Immature natural killer cell (primary cell): ENCODE measurements at places on chromosomes 2 and 18.

DNA sequence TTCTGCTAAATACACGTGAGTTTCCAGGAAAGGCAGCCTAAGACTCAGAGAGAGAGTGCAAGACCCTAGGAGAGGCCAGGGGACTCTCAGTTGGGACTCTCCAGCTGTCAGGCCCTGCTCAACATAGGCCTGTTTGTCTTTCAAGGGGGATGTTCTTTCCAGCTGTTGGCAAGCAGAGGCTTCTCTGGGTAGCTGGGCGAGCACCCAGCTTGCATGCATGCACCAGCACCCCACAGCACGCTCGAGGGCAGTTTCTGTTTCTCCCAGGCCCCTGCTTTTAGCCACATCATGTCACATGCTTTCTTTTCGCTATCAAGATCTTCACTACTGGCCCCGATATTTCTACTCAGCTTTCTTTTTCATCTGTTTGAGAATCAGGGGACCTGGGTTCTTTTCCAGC, 479.3 kb upstream of the HS6ST1 start:
- no peak for DNase-seq

- no peak for DNase-seq
Measured at GRCh38 chr18:9095297-9096006, 7.0 kb upstream of the NDUFV2 start.

DNA sequence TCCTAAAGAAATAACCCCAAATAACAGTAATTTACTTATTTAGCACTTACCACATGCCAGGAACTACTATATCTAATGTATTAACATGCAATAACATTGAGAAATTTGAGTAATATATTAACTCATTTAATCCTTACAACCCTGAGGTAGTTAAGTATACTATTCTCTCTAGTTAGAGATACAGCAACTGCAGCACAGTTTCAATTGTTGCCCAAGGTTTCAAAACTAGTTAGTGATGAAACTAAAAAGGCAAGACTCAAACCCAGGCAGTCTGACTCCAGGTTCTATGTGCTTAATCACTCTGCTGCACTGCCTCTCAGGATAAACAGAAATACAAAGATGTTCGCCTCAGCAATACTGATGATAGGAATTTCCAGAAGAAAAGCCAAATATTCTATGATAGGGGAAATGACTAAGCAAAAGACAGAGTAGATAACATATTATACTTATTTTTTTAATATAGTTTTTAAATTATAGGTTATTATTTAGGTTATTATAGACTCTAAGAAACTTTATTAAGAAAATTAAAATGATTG, 88.0 kb downstream of the SS18 start:
- DNase-seq: no peak

DNA sequence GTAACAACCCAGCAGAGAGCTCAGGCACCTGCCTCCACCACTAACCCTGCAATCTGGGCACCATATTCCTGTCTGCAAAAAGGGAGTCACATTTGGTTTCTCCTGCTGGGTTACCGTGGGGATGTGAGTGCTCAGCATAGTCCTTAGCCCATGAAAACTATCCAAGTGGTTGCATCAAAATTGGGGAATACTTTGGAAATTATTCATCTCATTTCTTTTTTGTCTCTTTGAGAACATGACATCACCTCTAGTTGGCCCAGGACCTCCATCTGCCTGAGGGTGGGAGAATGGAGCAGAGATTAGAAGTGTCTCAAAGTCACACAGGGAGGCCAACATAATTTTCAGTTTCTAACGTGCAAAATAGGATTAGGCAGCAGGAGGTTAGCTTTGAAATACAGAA, 19.3 kb upstream of the SPP2 start:
- DNase-seq: no peak

DNA sequence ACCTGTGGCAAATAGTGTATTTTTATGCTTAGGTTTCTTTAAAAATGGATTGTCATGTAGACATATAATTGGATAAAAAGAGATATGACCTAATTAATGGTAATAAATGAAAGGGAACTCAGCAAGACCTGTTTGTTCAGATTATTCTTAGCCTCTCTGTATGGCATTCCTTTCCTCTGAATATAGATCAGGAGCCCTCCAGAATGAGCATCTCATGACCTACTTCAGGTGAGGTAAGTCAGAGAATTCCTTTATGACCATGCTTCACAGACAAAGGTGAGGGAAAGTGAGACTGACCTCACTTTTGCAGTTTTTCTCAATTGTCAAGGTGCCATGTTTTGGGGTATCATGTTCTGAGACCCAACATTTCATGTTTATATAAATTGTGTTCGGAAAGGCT, 1744.3 kb upstream of the PIK3C3 start:
- no peak for DNase-seq

DNA sequence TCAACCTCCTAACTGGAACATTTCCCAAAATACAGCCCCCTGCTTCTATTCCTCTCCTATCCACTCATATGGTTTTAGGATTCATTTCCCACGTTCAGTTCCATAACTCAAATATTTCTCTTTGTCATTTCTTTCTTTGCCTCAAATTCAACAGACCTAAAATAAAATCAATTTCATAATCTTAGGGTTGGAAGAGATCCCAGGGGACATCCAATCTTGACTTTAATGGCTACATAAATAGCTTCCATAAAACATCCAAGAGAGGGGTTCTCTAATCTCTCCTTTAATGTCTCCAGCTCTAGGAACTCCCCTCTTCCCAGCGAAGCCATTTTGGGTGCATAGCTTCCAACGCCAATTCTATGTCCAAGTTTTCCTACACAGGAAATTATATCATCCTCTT, 33.8 kb downstream of the RBKS start:
- DNase-seq: no peak

DNA sequence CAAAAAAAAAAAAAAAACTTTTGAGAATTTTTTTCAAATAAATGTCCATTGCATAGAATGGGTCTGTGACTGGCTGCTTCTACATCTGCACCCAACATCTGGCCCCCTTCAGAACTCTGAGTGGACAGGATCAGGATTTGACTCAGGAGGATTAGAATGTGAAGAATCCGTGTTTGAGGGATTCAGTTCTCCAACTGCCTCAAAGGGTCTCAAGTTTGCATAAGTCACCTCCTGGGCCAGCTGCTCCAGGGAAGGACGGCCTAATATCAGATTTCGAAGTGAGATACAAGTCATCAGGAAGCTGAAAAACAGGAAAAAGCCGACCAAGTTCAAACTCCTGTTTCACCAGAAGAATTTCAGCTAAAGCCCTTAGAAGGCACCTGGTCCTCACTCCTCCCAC, 10.9 kb downstream of the MAT2A start:
- no peak for DNase-seq

GRCh38 chr2:239762106-239762505, 263.0 kb downstream of the NDUFA10 start:
- DNase-seq: no peak

GRCh38 chr2:213125646-213126347, 25.6 kb downstream of the IKZF2 start:
- peak; percentile 55 for DNase-seq

DNA sequence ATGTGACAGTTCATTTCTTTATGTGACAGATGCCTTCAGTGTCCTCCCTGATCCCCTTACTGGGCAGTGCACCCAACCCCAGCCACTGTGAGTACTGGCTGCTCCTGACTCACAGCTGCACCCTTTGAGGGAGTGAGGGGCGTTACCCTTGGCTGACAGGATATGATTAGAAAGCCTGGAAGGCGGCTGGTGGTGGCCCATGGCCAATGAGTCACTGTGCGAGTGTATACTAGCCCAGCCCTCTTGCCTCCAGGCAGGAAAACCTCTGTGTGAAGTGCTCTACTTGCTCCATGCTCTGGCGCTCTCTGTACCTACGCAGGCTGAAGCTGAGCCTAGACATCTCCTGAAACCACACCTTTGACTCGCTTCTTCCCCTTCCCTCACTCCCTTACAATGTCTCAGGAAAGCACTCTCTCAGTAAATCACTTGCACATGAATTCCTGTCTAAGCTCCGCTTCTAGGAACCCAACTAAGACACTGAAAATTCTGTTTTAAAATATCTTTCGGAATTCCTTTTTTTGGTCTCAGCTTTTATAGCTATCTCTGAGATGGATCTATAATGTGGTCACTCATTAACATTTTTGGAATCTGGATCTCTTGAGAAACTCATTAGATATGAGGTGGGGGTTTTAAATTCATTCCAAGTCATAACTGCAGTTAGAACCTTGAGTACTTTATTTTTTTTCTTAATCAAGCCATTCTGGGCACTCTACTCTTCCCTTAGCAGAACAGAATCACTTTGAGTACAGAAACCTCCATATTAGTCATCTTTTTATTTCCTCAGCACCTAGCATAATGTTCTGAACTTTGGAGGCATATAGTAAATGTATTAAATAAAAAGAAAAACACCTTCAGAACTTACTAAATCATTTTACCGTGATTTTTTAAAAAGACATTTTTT, 25.3 kb upstream of the STAM2 start:
- no peak for DNase-seq

DNA sequence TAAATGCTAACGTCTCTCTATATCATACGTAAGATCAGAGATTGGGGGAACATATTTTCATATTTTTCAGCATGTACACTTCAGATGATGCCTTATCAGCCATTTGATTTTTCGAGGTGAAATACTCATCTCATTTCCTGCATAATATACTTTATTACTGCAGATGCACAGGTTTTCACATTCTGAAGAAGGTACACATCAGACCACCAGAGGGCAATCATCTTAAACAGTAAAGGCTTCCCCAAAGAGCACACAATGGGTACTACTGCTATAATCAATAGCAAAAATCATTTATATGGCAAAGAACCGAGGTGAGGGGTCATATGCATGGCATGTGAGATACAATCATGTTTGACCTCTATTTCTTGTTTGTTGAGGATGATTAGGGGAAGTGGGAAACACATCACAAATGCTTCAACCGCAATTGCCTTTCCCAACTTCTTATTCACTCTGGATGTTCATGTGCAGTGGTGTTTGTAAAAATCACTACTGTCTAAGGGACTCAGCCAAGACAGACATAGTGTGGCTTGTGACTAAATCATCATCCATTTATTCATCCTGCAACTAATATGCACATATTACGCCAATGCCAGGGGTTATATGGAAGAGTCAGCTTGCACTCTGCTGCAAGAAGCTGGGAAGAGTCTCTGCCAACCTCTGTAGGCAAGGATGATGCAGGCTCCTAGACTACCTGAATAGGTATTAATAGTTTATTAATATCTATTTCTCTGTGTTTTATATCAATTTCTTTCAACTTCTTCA, 118.7 kb downstream of the EPB41L3 start:
- peak; percentile 3 for DNase-seq

- DNase-seq: no peak
Measured at GRCh38 chr18:35983818-35984217, 11.3 kb downstream of the RMP24 start.

DNA sequence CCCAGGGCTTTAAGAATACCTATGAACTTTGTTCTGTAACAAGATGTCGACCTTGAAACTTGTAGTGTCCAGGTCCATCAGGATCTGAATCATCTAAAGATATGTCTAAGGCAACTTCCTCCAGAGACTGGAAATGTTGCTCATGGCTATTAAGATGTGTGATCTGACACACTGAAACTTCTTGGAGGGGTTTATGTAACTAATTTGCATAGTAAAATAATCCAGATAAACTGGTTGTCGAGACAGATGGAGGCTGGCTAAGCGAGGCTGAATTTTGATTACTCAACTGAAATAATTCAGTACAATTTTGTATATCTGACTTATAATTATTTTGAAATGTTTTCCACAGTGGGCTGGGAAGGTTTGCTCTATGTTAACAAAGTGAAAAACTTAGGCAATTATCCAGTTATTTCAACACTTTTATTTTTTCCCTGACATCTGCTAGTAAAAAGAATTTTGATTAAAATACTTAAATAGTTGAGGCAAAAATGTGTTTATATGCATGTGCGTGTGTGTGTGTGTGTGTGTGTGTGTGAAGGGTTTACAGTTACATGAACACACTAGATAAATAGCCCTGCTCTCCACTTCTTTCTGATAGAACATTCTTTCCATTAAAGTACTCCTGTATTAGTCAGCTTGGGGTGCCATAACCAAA, 11.4 kb upstream of the MAP3K20 start:
- no peak for DNase-seq
